ENCODE measurements at places on chromosomes 5 and 9.
A peak's percentile ranks its signal among the peaks of the same experiment; 100 is the strongest.

- DNase-seq: no peak
Observed at GRCh38 chr9:113963696-113964494, 87.8 kb downstream of the ZNF618 start.

DNA sequence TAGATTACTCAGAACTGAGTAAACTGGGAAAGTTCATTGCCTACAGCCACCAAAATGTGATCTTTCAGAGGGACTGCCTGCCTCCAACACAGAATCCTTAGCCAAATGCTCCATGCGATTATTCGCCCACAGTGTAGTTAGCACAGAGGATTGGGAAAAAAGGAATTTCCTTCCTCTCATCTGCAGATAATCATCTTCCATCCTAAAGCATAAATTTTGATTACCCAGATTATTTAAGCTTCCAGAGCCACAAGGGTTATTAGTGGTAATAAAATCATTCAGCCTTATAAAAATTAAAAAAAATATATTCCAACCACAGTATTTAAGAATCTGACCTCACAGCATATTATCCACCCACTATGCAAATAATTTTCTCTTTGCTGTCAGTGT is 285.3 kb upstream of the GRAMD2B start:
- DNase-seq: no peak

DNA sequence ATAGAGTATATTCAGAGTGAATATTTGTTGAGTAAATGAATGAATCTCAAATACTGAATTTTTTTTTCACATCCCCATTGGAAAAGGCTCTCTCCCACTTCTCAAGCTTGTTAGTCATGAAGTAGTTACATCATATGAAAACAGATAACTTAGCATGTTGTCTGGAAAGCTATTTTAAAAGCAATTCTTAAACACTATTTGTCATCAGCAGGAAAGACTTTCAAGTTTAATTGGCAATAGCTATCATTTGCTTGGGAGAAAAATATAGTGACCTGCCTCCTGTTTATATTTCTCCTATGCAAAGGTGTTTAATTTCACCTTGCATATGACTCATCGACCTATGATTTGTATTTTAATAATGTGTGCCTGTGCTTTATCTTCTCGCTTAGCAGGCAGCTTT is 499.8 kb upstream of the GRIA1 start:
- DNase-seq: no peak

GRCh38 chr5:9042241-9042640 is 503.6 kb downstream of the SEMA5A start:
- no peak for DNase-seq

GRCh38 chr5:59275170-59275509 is 618.4 kb downstream of the PDE4D start:
- DNase-seq: no peak

GRCh38 chr9:100472788-100473275 is at the start of gene TMEFF1:
TMEFF1 (plus strand) TSS chr9:100473149; CDS start chr9:100473545, 396 bp downstream.
- peak; percentile 55 for DNase-seq

- DNase-seq: no peak
Observed at GRCh38 chr9:99093492-99093791, 11.5 kb upstream of the TGFBR1 start.

DNA sequence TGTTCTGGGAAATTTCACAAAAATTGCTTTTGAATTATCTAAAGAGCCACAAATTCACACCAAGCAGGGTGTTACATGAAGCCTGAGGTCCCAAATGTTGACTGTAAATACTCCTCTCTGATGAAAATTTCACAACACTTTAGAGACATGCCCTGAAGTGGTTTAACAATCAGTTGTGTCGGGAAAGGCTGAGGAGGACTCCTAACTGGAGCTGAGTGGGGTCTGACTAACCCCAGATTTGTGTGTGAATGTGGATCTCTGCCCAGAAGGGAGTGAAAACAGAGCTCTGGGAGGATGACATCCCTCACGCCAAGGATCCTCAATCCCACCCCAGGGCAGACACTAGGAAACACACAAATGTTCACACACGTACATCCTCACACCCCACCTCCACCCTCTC is 31.1 kb upstream of the GRXCR2 start:
- no peak for DNase-seq

DNA sequence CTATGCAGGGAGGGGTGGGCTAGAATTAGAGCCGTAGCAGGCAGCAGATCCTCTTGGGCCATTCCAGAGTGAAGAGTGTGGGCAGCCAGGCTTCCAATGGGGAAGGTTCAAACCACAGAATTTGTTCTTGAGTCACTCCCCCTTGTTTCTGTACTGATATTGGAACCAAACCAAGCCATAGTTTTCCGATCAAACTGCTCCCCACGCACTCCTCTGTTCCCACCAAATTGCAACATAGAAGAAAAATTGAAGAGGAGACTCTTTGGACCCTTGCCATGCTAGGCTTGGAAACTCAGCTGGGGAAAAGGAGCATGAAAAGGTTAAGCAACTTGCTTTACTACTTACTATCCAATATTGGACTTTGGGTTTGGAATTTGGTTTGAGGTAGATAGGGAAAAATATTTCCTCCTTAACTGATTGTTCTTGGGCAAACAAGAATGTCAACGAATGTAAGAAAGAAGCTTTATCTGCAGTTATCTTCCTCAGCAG is 165.8 kb upstream of the NR3C1 start:
- DNase-seq: no peak

DNA sequence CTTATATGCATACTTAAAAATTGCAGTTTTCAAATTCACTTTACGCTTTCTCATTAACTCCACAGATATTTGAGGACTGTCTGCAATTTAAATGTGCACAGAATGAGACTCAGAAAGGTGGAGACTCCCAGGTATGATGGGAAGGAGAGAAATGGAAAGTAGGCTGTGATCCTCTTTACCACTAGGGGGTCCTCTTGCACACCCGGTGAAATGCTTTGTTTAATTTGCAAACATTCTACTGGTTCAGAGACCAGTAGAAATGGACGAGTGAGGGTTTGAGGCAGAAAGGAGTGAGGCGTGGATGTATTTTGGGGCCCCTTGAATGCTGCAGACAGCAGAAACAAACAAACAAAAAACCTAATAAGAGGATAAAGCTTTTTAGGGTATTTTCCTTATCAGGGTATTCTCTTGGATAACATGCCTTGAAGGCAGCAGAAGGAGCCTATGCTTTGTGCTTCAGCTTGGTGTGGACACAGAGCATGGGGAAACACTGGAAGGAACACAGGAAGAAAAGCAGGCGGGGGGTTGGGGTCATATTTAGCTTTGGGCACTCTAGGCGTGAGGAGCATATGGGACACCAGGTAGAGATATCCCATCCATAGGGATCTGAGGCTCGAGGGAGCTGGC is 410.1 kb downstream of the DMRT2 start:
- peak; percentile 10 for DNase-seq

DNA sequence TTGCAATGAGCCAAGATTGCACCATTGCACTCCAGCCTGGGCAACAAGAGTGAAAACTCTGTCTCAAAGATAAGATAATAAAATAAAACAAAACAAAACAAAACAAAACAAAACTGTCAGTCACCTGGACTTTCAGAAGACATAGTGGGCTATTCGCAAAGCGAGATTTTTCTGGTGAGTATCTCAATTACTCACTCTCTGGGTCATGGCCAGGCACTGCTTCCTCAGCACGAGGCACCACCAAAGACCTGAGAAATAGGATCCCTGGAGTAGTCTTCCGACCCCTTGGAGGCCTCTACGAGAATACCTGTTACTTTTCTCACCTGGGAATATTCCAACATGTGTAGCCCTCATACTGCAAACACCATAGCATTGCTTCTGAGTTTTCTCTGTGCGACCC is 201.7 kb upstream of the ZNF618 start:
- DNase-seq: no peak

DNA sequence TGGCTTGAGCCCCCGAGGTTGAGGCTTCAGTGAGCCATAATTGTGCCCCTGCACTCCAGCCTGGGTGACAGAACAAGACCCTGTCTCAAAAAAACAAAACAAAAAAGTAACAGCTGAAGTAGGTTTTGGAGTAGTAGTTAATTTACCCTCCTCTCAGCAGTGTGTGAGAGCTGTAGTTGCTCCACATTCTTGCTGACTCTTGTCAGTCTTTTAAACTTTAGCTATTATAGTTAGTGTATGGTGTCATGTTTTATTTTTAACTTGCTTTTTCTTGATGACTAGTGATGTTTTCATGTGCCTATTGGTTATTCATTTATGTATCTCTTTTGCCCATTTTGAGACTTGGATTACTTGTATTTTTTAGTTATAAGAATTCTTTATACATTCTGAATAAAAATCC is 52.9 kb upstream of the DHFR start:
- DNase-seq: no peak

GRCh38 chr9:23683611-23684061 is 142.4 kb downstream of the ELAVL2 start:
- DNase-seq: no peak

- DNase-seq: no peak
Observed at GRCh38 chr5:5342784-5343183, 79.7 kb upstream of the ICE1 start.

GRCh38 chr9:77883133-77883532 is 148.5 kb downstream of the GNAQ start:
- no peak for DNase-seq

GRCh38 chr5:115338851-115339250 is 42.4 kb upstream of the CCDC112 start:
- DNase-seq: no peak

- no peak for DNase-seq
Observed at GRCh38 chr5:143775258-143775657, 36.7 kb upstream of the HMHB1 start.

DNA sequence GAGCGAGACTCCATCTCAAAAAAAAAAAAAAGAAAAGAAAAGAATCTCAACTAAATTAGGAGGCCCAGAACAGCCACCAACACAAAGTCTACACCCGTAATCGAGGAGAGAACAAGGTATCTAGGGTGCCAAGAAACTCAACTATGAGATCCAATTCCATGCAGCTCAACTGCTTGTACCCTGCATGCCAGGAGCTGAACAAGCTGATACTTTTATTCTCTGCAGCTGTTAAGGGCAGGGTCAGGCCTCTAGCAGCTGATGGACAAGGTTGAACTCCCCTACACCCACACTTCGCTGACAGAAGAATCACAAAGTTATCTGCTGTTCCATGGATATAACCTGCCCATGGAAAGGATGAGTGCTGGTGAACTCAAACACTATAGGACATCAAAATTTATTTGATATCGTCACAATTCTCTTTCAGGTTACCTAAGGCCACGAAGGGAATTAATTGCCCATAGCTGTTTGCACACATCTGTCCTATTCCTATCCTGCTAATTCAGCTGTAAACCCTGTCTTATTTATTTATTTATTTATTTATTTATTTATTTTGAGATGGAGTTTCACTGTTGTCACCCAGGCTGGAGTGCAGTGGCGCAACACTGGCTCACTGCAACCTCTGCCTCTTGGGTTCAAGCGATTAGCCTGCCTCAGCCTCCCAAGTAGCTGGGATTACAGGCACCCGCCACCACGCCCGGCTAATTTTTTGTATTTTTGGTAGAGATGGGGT is 20.7 kb downstream of the UBAP2 start:
- DNase-seq: no peak

DNA sequence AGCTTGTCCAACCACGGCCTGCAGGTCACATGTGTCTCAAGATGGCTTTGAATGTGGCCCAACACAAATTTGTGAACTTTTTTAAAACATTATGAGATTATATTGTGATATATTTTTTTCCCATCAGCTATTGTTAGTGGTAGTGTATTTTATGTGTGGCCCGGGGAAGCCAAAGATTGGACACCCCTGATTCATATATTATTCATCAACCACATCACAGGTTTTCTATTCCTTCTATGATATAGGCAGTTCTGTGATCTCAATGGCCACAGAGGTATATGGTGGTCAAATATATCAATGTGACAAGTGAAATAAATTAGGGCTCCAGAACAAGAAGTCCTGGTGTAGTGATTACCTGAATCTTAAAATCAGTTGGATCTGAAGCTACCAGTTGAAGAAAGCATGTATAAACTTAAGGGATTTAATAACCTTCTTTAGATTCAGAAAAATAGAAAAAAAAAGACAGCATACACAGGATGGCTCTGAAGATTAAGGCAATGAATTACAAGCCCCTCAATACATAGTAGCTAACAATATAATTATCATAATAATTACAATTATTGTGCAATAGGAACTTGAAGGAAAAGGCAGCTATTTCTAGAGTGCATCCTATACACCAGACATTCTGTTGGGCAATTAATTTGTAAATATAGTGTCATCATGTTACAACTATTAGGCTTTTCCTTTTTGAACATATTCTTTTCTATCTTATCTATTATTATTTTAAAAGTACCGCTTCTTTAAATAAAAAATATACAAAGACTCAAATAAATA is 530.4 kb upstream of the PTPRD start:
- no peak for DNase-seq

- no peak for DNase-seq
Observed at GRCh38 chr5:141513627-141514329, 24.9 kb downstream of the PCDHGC5 start.

DNA sequence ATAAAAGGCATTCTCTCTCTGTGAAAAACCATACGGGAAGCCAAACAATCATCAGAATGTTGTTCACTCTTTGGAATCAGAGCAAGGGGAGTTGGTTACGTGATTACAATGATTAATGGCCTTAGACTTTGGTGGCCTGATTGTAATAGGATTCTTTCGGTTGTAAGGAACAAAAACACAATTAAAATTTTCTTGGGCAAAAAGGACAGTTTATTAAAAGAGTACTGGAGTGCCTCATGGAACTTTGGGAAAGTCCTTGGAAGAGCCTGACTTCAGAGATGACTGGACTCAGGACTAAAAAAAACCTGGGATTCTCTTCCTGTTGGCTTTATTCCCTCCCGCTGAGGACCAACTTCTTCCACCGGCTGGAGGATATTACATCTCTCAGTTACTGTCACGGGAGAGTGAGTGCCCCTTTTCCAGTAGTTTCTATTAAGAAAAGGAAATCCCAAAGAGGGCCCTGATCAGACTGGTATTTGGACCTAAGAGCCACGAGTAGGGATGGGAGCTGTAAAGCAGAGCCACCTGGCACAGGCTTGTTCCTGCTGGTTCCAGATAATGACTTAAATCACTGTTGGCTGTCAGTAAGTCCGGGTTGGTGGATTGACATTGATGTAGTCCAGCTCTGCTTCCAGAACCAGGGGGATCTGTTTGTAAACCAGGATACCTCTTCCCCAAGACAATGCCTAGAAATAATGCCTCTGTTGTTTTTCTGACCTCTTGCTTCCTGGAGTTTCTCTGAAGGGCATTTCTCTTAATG is 53.9 kb downstream of the CFAP95 start:
- DNase-seq: no peak

DNA sequence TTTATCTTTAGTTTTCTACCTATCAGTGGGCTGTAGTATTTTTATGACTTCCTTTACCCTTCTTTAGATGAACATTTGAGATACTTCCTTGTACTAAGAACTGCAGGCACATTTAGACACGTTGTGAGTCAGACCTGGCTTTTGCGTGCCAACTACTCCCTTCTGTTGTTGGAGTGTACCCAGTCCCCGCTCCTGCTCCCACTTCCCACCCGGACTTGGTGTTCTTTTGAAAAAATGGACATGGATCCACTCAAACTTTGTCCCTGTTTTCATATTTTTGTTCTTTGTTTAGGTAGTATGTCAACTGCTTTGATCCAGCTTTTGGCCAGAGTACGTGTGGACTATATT is 60.7 kb downstream of the PARP8 start:
- DNase-seq: no peak

- DNase-seq: no peak
Observed at GRCh38 chr9:121439711-121440664, 59.7 kb downstream of the GGTA1 start.

GRCh38 chr5:138440159-138441073 is 1.6 kb downstream of the REEP2 start:
- DNase-seq: no peak

All from Jurkat, Clone E6-1 (cell line).